ENCODE measurements at places on chromosomes 4 and X.

GRCh38 chrX:73215246-73215645, 595 bp upstream of the NAP1L2 start:
- DNase-seq, result no peak

- DNase-seq, result no peak
These were observed 71.8 kb downstream of the RTL9 start for GRCh38 chrX:110430293-110431076.

DNA sequence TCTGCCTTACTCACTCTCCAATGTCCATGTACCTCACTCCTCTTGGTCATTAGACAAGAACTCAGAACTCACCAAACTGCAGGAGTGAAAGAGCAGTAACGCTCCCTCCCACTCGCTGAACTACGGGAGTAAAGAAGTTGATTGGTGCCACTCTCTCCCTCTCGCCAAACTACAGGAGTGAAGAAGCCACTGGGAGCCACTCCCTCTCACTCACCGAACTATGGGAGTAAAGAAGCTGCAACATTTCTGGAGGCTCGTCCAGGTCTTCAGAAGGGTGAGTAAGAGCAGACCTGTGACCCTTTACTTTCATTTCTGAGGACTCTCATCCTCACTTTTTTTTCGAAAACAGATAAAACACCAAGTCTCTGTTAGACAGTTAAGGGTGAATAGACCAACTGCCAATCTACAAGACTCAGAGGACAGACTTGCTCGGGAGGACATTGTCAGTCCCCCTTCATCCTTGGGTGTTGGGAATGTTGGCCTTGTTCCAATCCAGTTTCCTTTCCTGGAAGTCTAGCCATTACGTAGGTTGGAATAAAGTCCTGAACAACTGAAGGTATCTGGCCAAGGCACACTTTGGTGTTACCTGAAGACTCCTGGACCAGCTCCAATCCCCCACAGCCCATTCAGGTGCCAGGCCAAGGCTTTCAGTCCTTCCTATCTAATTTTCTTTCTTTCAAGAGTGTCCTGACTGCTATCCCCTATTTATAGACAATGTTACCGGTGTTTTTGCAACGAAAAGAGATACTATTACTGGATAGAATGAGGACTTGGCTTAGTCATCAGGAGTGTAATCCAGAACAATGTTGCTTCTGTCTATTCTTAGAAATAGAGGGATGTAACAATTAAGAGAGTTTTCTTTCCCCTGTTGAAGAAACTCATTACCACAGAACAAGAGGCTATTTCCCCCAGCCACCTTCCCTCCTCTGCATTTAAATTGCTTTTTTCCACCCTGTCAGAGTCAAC, 11.0 kb upstream of the COL25A1 start:
- DNase-seq, result no peak

GRCh38 chrX:96425200-96425599, 259.4 kb upstream of the DIAPH2 start:
- DNase-seq, result no peak

- DNase-seq, result no peak
These were observed 7.1 kb downstream of the PF4V1 start for GRCh38 chr4:73860181-73860580.

All from activated T-helper 1 cell treated with anti-CD3 and anti-CD28 coated beads, Interleukin-2, amount 50 U/mL, for 16 hours (primary cell).